ACHN (cell line): ENCODE measurements at places on chromosomes 16 and 17.

DNA sequence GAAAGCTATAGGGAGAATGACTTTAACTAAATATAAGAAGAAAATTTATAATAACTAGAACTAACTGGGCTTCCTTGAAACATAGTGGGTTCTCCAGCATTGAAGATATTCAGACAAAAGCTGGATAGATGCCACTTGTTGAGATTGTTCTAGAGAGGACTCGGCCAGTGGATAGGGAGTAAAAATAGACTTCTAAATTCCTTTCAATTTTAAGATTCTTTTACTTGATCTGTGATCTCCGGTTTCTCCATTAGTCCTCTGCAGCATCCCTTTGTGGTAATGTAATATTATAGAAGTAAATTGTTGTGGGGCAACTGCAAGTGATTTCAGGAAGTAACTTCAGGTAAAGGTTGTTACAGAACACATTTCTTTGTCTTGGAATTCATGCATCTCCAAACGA lies 10.3 kb upstream of the RARA start:
- DNase-seq: no peak

GRCh38 chr17:13986855-13987254 lies 82.4 kb upstream of the COX10 start:
- no peak for DNase-seq

GRCh38 chr17:44117351-44117750 lies 6.1 kb downstream of the HDAC5 start:
- no peak for DNase-seq

- no peak for DNase-seq
Observed at GRCh38 chr16:57743458-57743857, 7.9 kb downstream of the KATNB1 start.

DNA sequence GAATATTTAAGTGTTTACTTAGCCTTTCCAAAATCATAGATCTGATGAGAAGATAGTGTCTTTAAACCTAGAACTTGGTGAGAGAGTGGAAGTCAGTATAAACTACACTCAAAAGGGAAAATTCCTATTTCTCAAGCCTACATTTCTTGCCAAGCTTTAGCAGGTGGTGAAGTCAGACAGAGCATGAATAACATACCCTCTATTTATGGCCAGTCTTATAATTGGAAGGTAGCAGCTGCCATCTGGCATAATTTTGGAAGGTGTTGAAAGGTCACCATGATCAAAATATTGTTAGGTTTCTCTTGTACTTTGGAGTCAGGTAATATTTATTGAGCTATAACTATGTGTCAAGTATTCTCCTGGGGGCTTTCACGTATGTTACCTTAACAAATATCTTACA lies 729.3 kb upstream of the KIF2B start:
- no peak for DNase-seq

DNA sequence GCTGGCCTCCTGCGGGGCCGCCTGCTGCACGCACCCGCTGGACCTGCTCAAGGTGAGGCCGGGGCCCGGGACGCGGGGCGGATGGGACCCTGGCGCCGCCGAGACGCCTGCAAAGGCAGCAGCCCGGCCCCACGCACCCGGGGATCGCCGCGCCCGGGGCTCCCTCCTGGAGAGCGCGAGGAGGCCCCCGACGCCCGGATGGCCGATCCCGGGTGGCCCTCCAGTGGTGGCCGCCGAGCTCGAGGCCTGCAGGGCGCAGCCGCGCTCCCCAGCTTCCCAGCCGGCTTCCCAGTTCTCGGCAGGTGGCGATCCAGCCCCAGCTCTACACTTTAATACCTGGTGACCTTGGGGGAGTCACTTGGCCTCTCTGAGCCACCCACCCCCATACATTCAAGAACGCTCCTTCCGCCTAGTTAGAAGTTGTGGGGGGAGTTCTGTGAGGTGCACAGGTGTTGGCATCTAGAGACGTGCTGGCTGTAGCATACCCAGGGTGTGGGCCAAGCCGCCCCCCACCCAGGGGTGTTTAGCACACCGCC lies 452 bp downstream of the SLC25A10 start:
- peak; percentile 53 for DNase-seq

- DNase-seq: no peak
Observed at GRCh38 chr17:8803531-8804420, 4.6 kb upstream of the MFSD6L start.

DNA sequence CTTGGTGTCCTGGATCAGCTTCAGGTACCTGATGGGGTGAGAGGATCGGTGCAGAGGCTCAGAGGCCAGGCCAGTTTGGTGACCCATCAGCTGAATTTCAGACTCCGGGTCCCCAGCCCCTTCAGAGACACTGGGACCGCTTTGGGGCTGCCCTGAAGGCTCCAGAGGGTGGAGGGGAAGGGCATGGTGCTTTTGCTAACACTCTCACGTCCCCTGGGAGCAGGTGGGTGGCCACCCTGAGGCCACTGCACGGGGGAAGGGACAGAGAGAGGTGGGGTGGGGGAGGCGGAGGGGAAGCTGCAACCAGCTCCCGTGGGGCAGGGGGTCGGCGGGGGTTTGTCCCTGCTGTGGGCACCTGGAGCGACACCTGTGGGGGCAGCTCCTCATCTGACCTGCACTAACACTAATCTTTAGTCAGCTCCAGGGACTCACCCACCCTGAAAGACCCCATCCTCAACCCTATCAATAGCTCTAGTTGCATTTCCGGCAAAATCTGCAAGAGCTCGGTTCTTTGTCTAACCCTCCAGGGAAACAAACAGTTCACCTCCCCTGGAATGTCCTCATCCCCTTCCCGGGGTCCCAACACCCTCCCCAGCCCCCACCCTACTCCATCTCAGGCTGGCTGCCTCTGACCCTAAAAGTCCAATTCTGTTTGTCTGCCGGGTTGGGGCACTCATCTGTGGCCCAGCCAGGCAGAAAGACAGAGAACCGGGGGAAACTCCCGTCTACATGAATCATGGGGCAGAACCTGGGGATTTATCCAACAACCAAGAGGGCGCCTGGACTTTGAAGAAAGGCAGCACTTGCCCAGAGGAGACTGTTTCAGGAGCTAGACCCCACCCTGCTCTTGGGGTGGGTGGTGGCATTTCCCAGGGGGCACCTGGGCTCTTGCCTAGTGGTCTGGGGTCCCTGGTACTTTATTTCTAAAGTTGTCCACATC lies 91.9 kb upstream of the CBX4 start:
- DNase-seq: peak; percentile 36
